Stimulated activated naive CD4-positive, alpha-beta T cell (primary cell): ENCODE measurements at places on chromosomes 7 and 10.
A peak's percentile ranks its signal among the peaks of the same experiment; 100 is the strongest.

DNA sequence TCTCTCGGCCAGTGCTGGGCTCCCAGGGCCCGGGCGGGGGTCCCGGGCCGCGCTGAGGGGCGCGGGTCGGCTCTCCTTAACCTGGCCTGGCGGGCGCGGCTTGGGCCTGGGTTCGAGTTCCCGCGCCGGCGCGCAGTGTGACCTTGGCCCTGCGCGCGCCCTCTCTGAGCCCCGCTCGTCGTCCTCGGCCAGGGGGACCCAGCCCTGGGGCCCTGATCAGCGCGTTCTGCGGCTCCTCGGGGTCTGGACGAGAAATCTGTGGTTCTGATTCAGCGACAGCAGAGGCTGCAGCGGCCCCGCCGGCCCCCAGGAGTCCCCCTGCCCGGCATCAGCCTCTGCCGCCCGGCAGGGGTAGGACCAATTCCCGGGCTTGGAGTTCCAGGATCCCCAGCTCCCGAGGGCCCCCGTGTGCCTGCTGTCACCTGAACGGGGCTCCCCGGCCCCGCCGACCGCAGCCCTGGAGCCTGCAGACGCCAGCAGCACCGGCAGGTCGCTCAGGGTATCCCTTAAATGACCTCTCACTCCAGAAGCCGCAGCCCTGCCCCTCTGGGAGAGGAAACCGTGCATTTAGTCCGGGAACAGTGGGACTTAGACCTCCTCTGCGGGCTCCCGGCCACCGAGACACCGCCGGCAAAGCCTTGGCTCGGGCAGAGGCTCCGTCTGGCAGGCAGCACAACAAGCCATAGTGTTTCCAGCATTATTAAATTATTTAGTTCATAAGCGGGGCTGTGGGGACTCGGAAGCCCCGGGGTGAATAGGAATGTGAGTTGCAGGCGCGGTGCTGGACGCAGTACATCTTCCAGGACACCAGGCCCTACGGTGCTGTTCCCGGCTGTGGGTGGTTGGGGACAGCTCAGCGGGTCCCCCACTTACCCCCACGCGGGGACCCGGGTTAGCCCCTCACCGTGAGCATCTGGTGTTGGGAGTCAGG lies 572 bp downstream of the CHST12 start:
- DNase-seq, result peak; percentile 30

- no peak for DNase-seq
Measured at GRCh38 chr7:12139416-12139815, 71.7 kb upstream of the TMEM106B start.

GRCh38 chr7:151235091-151235787 lies 3.0 kb downstream of the CHPF2 start:
- no peak for DNase-seq

- no peak for DNase-seq
Measured at GRCh38 chr10:132961420-132961786, 19.0 kb upstream of the CFAP46 start.

DNA sequence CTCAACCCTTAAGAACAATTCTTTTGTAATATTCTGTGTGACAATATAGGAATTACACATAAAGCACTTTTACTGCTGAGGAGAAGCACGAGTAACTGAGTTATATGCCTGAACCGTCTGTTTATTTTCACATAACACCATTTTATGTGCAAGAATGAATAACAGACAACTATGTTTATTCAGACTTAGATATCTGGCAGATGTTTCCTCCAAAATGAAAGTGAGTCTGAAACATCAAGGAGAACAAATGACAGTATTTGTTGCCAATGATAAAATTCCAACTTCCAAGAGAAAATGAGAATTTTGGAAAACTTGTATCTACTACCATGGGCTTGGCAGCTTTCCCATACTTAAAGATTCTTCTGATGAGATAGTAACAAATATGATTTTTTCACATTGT lies 51.4 kb downstream of the DNMBP start:
- DNase-seq, result no peak

- DNase-seq, result no peak
Measured at GRCh38 chr10:94065362-94065761, 71.6 kb downstream of the PLCE1 start.

- DNase-seq, result no peak
Measured at GRCh38 chr7:68217426-68217825, 1220.8 kb downstream of the TYW1 start.

DNA sequence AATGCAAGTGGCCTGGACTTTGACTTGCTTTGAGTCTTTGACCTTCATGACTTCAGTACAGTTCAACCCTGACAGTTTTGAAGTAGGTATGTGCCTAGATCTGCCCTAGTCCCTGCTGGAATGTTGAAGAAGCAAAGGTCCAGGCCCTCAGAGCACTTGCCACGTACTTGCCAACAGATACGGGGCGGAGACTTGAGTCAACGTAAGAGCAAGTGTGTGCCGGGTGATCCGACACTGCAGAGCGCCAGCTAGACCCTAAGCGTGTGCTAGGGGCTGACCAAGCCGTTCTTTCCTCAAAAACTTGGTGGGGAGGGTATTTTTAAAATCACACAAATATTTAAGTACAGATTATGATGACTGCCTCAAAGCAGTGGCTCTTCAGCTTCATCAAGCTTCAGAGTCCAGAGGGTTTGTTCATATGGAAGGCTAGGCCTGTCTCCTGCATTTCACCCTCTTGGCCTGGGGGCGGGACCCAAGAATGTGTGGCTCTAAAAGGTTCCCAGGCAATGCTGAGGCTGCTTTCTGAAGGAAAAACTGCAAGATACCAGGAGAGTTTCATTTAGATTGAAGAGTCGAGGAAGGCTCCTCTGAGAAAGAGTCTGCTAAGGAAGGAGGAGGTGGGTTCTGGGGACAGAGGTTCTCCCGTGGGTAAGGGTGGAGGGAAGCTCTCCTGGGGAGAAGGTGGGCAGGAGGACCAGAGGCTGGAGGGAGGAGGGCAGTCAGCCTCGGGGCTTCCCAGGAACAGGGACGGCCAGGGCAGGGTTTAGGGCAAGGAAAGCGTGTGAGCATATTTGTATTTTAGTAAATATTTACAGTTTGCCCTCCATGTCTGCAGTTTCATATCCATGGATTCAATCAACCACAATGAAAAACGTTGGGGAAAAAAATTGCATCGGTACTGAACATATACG lies 160.3 kb downstream of the EGFR start:
- DNase-seq, result no peak

GRCh38 chr7:98420966-98421612 lies 20.2 kb upstream of the BAIAP2L1 start:
- peak; percentile 60 for DNase-seq

DNA sequence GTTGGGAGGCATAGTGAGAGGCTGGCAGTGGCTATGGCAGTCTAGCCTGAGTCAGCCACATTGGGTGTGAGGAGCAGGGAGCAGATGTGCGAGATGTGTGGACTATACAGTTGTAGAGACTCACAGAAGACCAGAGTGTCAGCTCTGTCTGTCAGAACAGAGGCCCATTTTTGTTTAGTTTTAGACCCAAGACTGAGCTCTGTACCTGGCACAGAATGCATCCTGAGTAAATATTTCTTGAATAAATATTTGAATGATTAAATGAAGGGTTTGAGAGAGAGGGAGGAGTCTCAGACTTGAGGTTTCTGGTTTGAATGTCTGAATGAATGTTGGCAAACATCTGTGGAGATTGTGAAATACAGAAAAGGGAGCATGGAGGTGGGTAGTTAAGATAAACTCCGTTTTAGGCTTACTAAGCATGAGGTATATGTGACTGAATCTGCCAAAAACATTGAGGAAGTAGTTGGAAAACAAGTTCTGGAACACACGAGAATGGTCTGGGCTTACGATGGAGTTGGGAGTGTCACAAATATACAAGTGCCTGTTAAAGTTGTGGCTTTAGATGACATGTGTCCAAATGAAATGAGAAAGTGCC lies 3.6 kb downstream of the SEC23IP start:
- no peak for DNase-seq

- DNase-seq, result no peak
Measured at GRCh38 chr10:546451-546850, 143.0 kb downstream of the DIP2C start.

- DNase-seq, result no peak
Measured at GRCh38 chr7:118183428-118183785, 557 bp upstream of the LSM8 start.

- DNase-seq, result no peak
Measured at GRCh38 chr10:95447685-95448084, 113.5 kb downstream of the SORBS1 start.

GRCh38 chr7:103120362-103120761 lies 28.5 kb downstream of the NAPEPLD start:
- no peak for DNase-seq

GRCh38 chr7:44757311-44757710 lies 8.7 kb downstream of the ZMIZ2 start:
- DNase-seq, result no peak

GRCh38 chr10:13518076-13518692 lies 10.6 kb downstream of the BEND7 start:
- DNase-seq, result no peak

GRCh38 chr7:130904031-130904757 lies 170.2 kb upstream of the KLF14 start:
- DNase-seq, result no peak

GRCh38 chr10:121910673-121911420 lies 17.0 kb downstream of the ATE1 start:
- no peak for DNase-seq

DNA sequence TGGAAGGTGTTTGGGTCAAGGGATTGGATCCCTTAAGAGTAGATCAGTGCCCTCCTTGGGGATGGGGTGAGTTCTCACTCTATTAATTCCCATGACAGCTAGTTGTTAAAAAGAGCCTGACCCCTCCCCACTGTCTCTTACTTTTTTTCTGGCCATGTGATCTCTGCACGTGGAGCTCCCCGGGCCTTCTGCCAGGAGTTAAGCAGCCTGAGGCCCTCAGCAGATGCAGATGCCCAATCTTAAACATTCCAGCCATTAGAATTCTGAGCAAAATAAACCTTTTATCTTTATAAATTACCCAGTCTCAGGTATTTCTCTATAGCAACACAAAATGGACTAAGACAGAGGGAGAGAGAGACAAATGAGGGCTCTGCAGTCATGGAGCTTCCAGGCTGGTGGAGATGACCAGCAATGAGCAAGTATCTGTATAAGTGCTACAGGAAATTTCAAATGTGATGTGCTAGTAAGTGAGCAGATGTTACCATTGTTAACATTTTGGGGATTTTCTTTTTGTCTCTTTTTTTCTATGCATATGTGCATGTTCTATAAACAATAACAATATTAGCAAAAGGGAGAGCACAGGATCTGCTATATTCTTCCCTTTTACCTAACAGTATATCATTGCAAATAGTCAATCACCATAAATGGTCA lies 26.7 kb downstream of the PLPP4 start:
- no peak for DNase-seq
